ENCODE measurements at places on chromosomes 1 and 21. TPM values are rescaled to one million over a fixed set of nuclear protein-coding genes. Genes with fewer than 3 reads are reported as not detected.
A peak's percentile ranks its signal among the peaks of the same experiment; 100 is the strongest.

DNA sequence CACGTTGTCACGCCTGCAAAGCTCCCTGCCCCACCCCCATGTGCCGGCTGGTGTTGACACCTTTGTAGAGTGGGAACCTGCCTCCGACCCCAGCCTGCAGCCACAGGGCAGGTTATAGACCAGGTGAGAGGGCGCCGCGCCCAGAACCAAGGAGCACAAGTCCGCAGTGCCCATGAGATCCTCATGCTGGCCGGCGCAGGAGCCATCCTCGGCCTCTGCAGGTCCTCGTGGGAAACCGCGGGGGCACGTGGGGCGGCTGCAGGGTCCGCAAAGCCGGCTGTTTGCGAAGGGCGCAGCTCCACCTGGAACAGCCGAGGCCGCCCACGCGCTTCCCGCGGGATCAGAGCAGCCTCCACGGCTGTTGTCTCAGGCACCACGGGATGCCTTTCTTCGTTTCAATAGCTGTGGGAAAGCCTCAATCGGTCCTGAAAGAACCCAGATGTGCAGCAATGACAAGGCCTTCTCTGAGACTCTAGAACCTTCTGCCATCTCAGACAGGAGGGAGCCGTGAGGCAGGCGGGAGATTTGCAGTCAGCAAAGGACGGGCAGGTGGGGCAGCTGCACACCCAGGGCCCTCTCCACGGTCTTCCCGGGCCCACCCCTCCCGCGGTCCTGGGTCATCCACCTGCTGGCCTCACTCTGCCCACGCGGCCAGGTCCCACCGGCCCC is 29.9 kb downstream of the POFUT2 start:
- H3K27ac ChIP-seq = no peak overlapping the region
- H3K36me3 ChIP-seq = peaks cover 5% of the 10 kb centered on the region
- H3K27me3 ChIP-seq = peaks cover 8% of the 10 kb centered on the region
- peak; percentile 10 for DNase-seq
- no peak overlapping the region for H3K4me3 ChIP-seq

DNA sequence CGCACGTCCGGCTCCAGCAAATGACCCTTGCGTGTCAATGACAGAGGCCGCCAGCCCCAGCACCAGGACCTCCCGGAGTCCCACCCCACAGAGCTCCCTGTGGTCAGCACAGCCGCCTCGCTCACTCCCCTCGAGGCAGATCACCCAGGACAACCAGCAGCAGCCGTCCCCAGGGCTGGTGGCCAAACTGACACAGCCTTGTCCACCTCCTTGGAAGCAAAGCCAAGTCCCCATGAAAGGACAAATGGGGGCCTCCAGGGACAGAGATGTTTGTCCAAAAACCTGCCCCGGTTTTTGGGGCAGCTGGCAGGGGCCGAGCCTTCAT is 2.1 kb downstream of the KRTAP10-10 start:
- H3K27ac ChIP-seq = no peak overlapping the region
- no peaks in the 10 kb centered on the region for H3K4me1 ChIP-seq
- H3K4me3 ChIP-seq = no peak overlapping the region
- peaks cover 2% of the 10 kb centered on the region for H3K36me3 ChIP-seq

- H3K27me3 ChIP-seq = no peaks in the 10 kb centered on the region
- no peak for DNase-seq
- peaks cover 3% of the 10 kb centered on the region for H3K4me1 ChIP-seq
- H3K36me3 ChIP-seq = peaks cover 5% of the 10 kb centered on the region
These were observed 160.9 kb downstream of the GABPA start for GRCh38 chr21:25895565-25896205.

- DNase-seq = no peak
- no peak overlapping the region for H3K4me3 ChIP-seq
- H3K27me3 ChIP-seq = no peaks in the 10 kb centered on the region
- H3K36me3 ChIP-seq = peaks cover 10% of the 10 kb centered on the region
These were observed 3.3 kb upstream of the B4GALT3 start for GRCh38 chr1:161180639-161181038.

DNA sequence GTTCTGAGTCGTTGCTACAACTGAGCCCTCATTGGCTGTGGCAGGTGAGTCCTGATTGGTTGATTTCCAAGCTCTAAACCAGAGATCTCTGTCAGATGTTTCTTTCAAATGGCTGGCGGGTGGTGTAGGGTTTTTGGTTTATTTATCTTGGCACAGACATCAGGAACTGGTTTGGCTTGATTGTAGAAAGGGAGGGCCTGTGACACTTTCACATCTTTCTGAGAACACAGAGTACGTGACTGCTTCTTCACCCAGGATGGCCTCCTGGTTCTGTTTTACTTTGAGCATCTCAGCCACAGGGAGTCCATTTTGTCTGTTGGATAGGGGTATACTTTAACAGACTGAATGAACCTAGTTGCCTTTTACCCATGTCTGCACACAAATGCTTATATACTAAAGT is 89.4 kb upstream of the GPR52 start:
- no peak overlapping the region for H3K27ac ChIP-seq
- H3K4me1 ChIP-seq = peaks cover 30% of the 10 kb centered on the region
- H3K36me3 ChIP-seq = peaks cover 39% of the 10 kb centered on the region
- no peak for DNase-seq

GRCh38 chr1:59368008-59368670 is 71.2 kb downstream of the FGGY start:
- no peak for DNase-seq
- no peak overlapping the region for H3K4me3 ChIP-seq
- H3K36me3 ChIP-seq = peaks cover 6% of the 10 kb centered on the region
- H3K27me3 ChIP-seq = no peaks in the 10 kb centered on the region
- no peaks in the 10 kb centered on the region for H3K4me1 ChIP-seq

DNA sequence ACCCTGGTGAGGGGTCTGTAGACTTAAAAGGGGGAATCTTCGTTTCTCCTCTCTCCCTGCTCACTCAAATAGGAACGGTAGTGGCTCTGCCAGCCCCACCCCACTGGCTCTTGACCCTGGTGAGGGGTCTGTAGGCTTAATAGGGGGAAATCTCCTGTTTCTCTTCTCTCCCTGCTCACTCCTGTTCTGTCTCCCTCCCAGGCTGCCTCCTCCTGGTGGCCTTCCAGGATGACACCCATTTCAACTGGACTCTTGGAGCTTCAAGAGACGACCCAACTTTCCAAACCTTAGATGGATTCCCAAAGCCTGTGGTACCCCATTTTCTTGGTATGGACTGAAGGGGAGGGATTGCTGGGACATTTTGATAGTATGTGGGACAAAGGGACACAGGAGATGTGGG is 1.4 kb upstream of the EPHB2 start:
- no peak for DNase-seq
- H3K27me3 ChIP-seq = peaks cover 49% of the 10 kb centered on the region
- H3K4me1 ChIP-seq = peaks cover 15% of the 10 kb centered on the region
- H3K27ac ChIP-seq = no peak overlapping the region

- DNase-seq = peak; percentile 13
- peaks cover 18% of the 10 kb centered on the region for H3K36me3 ChIP-seq
- peak overlapping the region; percentile 85 for H3K27ac ChIP-seq
- no peaks in the 10 kb centered on the region for H3K27me3 ChIP-seq
- H3K4me3 ChIP-seq = peak overlapping the region; percentile 71
These were observed 4.8 kb downstream of the MX2 start for GRCh38 chr21:41366522-41367151.

TMEM240 gene
- total RNA-seq = 0.31 TPM

SARS1 gene
- total RNA-seq = 188 TPM

IQGAP3 gene
- total RNA-seq = 0.29 TPM

Data from activated B cell treated with CpG ODN at 0.5 μM for 24 hours (primary cell).